ENCODE measurements at places on chromosomes 5 and 9. TPM values are rescaled to one million over a fixed set of nuclear protein-coding genes. Genes with fewer than 3 reads are reported as not detected.

GRCh38 chr9:16221366-16221765, 649.1 kb downstream of the BNC2 start:
- no peak for DNase-seq

GRCh38 chr5:71786337-71787055, 67.4 kb downstream of the CARTPT start:
- no peak for DNase-seq

DNA sequence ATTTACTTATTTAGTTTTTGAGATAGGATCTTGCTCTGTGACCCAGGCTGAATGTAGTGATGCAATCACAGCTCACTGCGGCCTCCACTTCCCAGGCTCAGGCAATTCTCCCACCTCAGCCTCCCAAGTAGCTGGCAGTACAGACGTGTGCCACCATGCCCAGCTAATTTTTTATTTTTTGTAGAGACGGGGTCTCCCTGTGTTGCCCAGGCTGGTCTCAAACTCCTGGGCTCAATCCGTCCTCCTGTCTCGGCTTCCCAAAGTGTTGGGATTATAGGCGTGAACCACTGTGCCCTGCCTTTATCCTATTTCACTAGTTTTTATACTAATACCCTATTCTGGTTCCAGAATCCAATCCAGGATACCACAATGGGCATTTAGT, 6.8 kb downstream of the RPS14 start:
- no peak for DNase-seq

- no peak for DNase-seq
Measured at GRCh38 chr5:180717989-180718388, 21.9 kb downstream of the OR2Y1 start.

DNA sequence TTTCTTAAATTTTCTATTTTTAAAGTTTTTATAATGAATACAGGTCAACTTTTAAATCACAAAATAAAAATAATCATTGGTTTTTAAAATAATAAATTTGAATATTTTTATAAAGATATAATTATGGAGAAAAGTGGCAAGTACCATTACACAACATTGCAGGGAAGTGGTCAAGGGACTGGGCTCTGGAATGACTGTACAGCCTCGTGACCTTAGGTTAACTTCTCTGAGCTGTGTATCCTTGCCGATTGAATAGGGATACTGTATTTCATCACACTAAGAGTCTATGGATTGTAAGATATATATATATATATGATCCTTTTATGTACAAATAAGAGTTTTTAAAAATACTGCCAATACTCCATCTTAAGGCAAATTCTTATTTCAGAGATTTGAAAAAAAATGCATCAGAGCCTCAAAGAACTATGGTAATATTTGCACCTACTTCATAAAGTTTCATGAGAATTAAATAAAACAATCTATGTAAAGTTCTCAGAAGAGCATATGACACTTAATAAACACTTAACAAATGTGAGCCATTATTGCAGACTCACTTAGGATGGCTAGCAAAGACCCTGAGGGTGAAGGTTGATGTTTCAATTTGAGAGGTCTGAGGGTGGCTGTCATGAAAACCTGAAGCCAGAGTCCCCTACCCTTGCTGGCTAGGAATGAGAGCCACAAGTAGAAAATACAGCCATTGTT, 136.5 kb downstream of the CCDC192 start:
- no peak for DNase-seq

The TAF11L5 gene
- polyA plus RNA-seq = not detected

The GAPT gene
- 1.4 TPM for polyA plus RNA-seq
